ENCODE measurements at places on chromosomes 4 and X. TPM values are rescaled to one million over a fixed set of nuclear protein-coding genes. Genes with fewer than 3 reads are reported as not detected.
A peak's percentile ranks its signal among the peaks of the same experiment; 100 is the strongest.

DNA sequence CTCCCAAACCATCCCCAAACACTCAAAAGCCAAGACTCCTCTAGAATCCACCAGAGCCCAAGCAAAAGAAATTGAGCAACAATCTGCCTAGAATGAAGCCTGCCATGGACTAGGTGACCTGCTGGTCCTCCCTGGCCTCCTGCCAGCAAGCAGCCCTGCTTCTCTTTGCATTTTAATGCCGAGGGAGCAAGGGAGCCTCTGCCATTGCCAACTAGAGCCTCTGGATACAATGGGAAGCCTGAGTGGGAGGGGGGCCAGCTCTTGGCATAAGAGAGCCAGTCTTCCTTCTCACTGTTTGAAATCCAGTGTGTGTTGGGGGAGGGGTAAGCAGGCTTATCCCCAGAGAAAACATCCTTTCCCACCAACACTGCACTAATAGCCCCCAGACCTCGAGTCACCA lies 1.5 kb upstream of the GDPD2 start:
- DNase-seq, result no peak
- no peaks in the 10 kb centered on the region for H3K4me1 ChIP-seq

- no peak for DNase-seq
- H3K27me3 ChIP-seq, result no peaks in the 10 kb centered on the region
- H3K36me3 ChIP-seq, result no peaks in the 10 kb centered on the region
- no peaks in the 10 kb centered on the region for H3K4me1 ChIP-seq
- no peak overlapping the region for H3K4me3 ChIP-seq
Observed at GRCh38 chr4:157196046-157196445, 24.5 kb upstream of the GRIA2 start.

- H3K4me1 ChIP-seq, result no peaks in the 10 kb centered on the region
- no peak for DNase-seq
- H3K27ac ChIP-seq, result no peak overlapping the region
Observed at GRCh38 chr4:112451831-112452230, 64.1 kb downstream of the NEUROG2 start.

- no peak overlapping the region for H3K4me3 ChIP-seq
- H3K27ac ChIP-seq, result no peak overlapping the region
- DNase-seq, result no peak
- no peaks in the 10 kb centered on the region for H3K4me1 ChIP-seq
- H3K36me3 ChIP-seq, result peaks cover 12% of the 10 kb centered on the region
Observed at GRCh38 chr4:83065266-83065665, 30.3 kb downstream of the COPS4 start.

- H3K4me1 ChIP-seq, result no peaks in the 10 kb centered on the region
- H3K27me3 ChIP-seq, result no peaks in the 10 kb centered on the region
- H3K4me3 ChIP-seq, result no peak overlapping the region
- no peak overlapping the region for H3K27ac ChIP-seq
- H3K36me3 ChIP-seq, result no peaks in the 10 kb centered on the region
Observed at GRCh38 chr4:106898621-106899230, 137.4 kb downstream of the DKK2 start.

DNA sequence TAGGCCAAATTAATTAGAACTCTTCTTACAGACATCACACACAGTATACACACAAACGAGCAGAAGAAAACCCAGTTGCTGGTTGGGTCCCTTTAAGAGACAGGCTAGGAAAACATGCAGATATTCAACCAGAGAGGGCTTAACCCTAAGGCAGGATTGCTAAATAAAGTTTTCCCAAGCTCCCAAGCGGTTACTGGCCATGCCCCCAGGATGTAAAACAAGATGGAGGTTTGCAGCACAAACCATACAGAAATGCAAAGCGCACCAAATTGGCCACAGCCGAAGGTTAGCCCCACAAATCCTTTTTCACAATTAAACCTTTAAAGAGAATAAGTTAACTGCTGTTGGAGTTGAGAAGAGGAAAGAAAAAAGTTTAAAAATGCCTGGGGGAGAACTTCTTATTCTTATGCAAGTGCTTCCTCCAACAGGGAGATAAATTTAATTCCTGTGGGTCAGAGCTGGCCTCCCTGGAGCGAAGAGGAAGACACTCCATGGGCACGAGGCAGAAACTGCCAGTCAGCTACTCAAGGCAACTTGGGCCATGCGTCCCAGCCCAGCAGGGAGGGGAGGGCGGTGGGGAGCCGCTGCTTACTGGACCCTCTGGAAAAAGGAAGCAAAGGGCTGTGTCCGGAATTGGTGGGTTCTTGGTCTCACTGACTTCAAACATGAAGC lies 167.6 kb upstream of the ARSJ start:
- peaks cover 5% of the 10 kb centered on the region for H3K4me1 ChIP-seq
- H3K27me3 ChIP-seq, result peaks cover 5% of the 10 kb centered on the region
- H3K27ac ChIP-seq, result no peak overlapping the region
- no peak for DNase-seq
- peak overlapping the region; percentile 73 for H3K4me3 ChIP-seq

GRCh38 chrX:73849073-73849472 lies 286.1 kb downstream of the CHIC1 start:
- H3K27ac ChIP-seq, result no peak overlapping the region
- H3K36me3 ChIP-seq, result no peaks in the 10 kb centered on the region
- H3K27me3 ChIP-seq, result no peaks in the 10 kb centered on the region
- no peak overlapping the region for H3K4me3 ChIP-seq
- no peak for DNase-seq

DNA sequence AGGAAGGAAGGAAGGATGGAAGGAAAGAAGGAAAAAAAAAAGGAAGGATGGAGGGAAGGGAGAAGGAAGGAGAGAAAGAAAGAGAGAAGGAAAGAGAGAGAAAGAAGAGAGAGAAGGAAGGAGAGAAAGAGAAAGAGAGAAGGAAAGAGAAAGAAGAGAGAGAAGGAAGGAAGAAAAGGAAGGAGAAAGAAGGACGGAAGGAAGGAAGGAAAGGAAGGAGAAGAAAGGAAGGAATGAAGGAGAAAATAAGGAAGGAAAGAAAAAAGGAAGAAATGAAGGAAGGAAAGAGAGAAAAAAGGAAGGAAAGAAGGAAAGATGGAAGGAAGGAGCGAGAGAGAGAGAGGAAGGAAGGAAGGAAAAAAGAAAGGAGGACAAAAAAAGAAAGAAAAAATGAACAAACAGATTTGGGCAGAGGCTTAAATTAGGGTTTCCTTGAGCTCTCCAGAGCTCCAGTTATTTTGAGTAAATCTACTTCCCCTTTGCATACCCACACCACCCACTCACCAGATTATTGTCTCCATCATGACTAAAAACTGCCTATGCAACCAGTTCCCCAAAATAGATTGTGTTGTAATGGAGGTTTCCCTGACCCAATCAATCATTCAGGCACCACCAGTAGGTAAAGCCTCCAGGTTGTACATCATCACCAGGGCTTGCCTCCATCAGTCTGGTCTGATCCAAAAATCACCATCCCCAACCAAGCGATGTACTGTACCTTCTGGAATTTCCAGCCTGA lies 1722.9 kb upstream of the PCDH10 start:
- no peak overlapping the region for H3K27ac ChIP-seq
- DNase-seq, result no peak
- H3K4me3 ChIP-seq, result no peak overlapping the region
- no peaks in the 10 kb centered on the region for H3K4me1 ChIP-seq
- peaks cover 4% of the 10 kb centered on the region for H3K36me3 ChIP-seq

- H3K4me3 ChIP-seq, result no peak overlapping the region
- peaks cover 16% of the 10 kb centered on the region for H3K4me1 ChIP-seq
- peak; percentile 6 for DNase-seq
- peaks cover 11% of the 10 kb centered on the region for H3K27me3 ChIP-seq
- H3K36me3 ChIP-seq, result peaks cover 1% of the 10 kb centered on the region
Observed at GRCh38 chrX:134603806-134604700, 54.2 kb downstream of the PLAC1 start.

DNA sequence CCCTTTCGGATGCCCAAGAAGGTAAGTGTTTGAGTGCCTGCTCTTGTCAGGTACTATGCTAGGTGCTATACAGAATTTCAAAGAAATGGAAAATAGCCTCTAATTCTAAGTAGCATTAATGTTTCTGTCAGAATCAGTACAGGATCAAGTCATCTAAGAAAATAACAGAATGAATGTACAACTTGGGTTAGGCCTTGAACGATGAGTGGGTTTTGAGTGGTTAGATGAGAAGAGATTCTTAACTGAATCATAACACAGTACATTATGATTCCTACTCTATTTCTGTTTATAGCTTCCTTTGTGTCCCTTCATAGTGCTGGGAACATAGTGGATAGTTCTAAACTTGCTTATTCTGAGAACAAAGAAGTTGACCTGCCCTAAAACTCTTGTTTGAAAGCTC lies 253.9 kb downstream of the GLUD2 start:
- no peaks in the 10 kb centered on the region for H3K36me3 ChIP-seq
- no peaks in the 10 kb centered on the region for H3K4me1 ChIP-seq
- H3K4me3 ChIP-seq, result no peak overlapping the region
- no peak overlapping the region for H3K27ac ChIP-seq
- no peaks in the 10 kb centered on the region for H3K27me3 ChIP-seq

- no peak overlapping the region for H3K4me3 ChIP-seq
- no peak for DNase-seq
- H3K36me3 ChIP-seq, result no peaks in the 10 kb centered on the region
- no peak overlapping the region for H3K27ac ChIP-seq
- no peaks in the 10 kb centered on the region for H3K27me3 ChIP-seq
- no peaks in the 10 kb centered on the region for H3K4me1 ChIP-seq
Observed at GRCh38 chrX:153164733-153165132, 14.4 kb upstream of the MAGEA1 start.

- H3K4me1 ChIP-seq, result no peaks in the 10 kb centered on the region
- no peak for DNase-seq
- H3K27ac ChIP-seq, result no peak overlapping the region
- no peaks in the 10 kb centered on the region for H3K36me3 ChIP-seq
- no peaks in the 10 kb centered on the region for H3K27me3 ChIP-seq
Observed at GRCh38 chr4:55721651-55722050, 85.6 kb upstream of the NMU start.

- H3K4me1 ChIP-seq, result peaks cover 28% of the 10 kb centered on the region
- no peak overlapping the region for H3K4me3 ChIP-seq
- DNase-seq, result no peak
- no peaks in the 10 kb centered on the region for H3K36me3 ChIP-seq
- H3K27ac ChIP-seq, result peak overlapping the region; percentile 7
- peaks cover 15% of the 10 kb centered on the region for H3K27me3 ChIP-seq
Observed at GRCh38 chrX:17413228-17413627, 38.2 kb downstream of the NHS start.

DNA sequence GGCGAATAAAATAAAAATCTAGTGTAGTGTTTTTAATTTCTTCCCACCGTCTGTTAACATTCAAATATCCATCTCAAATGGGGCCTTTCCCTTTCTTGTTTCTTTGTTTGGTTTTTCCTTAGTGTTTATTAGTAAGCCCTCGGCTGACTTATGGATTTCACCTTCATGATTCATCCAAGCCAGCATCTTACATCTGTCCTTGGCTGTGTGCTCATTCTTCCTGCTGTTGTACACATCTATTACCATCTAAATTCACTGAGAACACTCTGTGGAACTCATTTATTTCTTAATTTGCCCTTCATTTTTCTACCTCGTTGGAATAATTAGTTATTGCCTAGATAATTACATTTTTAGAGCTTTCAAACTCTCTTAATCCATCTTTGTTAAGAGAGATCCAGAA lies 84.9 kb downstream of the SPCS3 start:
- DNase-seq, result no peak
- no peaks in the 10 kb centered on the region for H3K4me1 ChIP-seq
- H3K4me3 ChIP-seq, result no peak overlapping the region
- H3K27me3 ChIP-seq, result peaks cover 3% of the 10 kb centered on the region
- no peak overlapping the region for H3K27ac ChIP-seq

GRCh38 chr4:25743971-25744370 lies 88.3 kb downstream of the SLC34A2 start:
- H3K27ac ChIP-seq, result no peak overlapping the region
- H3K4me1 ChIP-seq, result no peaks in the 10 kb centered on the region
- H3K27me3 ChIP-seq, result no peaks in the 10 kb centered on the region
- H3K36me3 ChIP-seq, result peaks cover 6% of the 10 kb centered on the region
- DNase-seq, result no peak

DNA sequence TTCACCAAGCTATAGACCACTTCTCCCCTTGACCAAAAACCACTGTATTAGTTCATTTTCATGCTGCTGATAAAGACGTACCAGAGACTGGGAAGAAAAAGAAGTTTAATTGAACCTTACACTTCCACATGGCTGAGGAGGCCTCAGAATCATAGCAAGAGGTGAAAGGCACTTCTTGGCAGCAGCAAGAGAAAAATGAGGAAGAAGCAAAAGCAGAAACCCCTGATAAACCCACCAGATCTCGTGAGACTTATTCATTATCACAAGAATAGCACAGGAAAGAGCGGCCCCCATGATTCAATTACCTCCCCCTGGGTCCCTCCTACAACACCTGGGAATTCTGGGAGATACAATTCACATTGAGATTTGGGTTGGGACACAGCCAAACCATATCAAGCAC lies 97.8 kb downstream of the DOCK11 start:
- peaks cover 17% of the 10 kb centered on the region for H3K36me3 ChIP-seq
- peaks cover 32% of the 10 kb centered on the region for H3K4me1 ChIP-seq
- no peak for DNase-seq
- H3K27ac ChIP-seq, result peak overlapping the region; percentile 41
- H3K4me3 ChIP-seq, result no peak overlapping the region
- H3K27me3 ChIP-seq, result no peaks in the 10 kb centered on the region

DNA sequence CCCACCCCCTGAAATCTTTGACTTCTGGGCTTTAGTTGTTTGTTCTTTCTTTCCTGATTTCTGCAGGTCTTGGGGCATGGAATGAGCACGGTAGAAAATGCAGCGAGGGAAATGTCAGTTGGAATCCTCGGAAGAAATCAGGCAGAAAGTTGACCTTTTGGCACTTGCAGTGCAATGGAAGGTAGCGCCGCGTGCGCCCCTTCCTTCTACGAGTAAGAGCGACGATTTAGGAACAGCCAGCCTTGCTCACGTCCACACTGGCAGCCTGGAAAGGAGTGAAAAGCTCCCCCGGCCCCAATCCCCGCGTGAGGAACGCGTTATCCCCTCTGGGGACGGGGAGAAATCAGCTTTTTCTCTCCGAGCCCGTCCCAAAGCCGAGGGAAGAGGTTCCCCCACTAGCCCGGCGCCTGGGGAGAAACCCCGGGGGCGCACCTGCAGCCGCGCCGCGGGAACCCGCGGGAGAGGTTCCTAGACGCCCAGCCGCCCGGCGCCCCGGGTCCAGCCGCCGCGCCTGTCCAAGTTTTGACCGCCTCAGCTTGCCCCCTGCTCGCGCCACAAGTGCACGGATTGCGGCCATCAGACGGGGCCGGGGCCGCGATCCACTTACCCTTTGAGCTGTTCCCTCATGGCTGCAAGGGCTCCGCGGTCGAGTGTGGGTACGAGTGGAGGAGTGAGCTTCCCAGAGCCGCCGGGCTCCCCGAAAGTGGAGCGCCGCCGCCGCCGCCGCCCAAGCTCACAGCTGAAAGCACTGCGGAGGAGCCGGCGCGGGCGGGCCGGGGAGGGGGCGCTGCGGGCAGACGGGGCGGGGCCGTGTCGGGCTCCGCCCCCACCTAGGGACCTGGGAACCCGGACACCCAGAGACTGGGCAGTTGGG lies 194.6 kb upstream of the FTHL17 start:
- H3K36me3 ChIP-seq, result no peaks in the 10 kb centered on the region
- peaks cover 16% of the 10 kb centered on the region for H3K27me3 ChIP-seq
- peaks cover 6% of the 10 kb centered on the region for H3K4me1 ChIP-seq
- peak overlapping the region; percentile 34 for H3K4me3 ChIP-seq

Gene GPR50
- not detected for total RNA-seq

Gene JADE3
- 1.4 TPM for total RNA-seq

Gene PRR32
- not detected for total RNA-seq

Gene GAGE12G
- not detected for total RNA-seq

Gene SHROOM3
- total RNA-seq, result 0.12 TPM

Gene PPP1R2C
- not detected for total RNA-seq

Gene GIMD1
- not detected for total RNA-seq
